Stimulated activated CD8-positive, alpha-beta memory T cell treated with anti-CD3 and anti-CD28 coated beads, Interleukin-15, amount 100 ng/mL, for 1 hour (primary cell): ENCODE measurements at places on chromosomes 6 and 20.

- no peak for DNase-seq
These were observed 103.9 kb downstream of the ASXL1 start for GRCh38 chr20:32461836-32462600.

GRCh38 chr20:63417097-63417737, 55.2 kb downstream of the KCNQ2 start:
- no peak for DNase-seq

DNA sequence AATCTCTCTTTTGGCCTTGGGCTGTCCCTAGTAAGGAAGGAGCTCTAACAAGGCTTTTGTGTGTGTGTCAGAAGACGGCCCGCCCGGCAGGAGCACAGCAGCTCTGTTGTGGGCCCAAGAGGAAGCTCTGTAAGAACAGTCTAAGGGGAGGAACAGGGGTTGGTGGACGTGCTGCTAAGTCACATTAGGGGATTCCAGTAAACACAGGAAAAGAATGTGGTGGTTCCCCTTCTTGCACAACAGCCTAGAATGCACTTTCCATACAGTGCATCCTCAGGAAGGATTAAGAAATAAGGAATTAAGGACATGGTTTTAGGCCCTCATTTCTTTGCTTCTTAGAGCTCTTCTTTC, 114.5 kb downstream of the RNF144B start:
- DNase-seq: no peak

- DNase-seq: no peak
These were observed 101.6 kb upstream of the SNX9 start for GRCh38 chr6:157721426-157721825.

DNA sequence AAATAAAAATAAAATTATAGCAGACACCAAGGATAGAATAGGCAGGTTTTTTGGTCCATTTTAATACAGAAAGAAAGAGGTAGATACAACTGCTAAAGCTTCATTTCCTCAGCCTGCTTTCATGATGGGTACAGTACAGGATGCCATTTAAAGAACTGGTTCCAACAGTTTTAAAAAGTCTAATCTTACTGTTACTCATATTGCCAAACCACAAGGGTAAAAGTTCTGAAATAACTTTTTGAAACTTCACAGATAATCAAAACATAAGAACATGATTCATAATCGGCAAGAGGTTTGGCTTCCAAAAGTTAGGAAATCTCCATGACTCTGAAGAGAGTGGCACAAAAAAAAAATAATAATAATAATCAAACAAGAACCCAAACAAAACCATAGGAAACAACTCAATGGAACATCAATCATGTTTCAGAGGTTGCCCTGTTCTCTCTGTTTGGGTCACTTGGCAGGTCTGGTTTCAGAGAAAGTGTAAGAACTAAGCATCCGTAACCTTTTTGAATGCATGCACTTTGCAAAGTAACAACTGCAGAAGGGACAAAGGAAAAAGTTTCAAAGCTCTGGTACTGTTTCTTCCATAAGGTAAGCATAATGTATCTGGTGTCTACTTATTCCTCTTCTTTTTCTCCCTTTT, 79.7 kb downstream of the SMLR1 start:
- DNase-seq: no peak

- no peak for DNase-seq
These were observed 227.4 kb downstream of the PHACTR1 start for GRCh38 chr6:12944001-12944400.

- DNase-seq: no peak
These were observed 414.3 kb downstream of the SAMD5 start for GRCh38 chr6:147922799-147923198.

- no peak for DNase-seq
These were observed 648.3 kb upstream of the ADGRB3 start for GRCh38 chr6:67986694-67987232.

DNA sequence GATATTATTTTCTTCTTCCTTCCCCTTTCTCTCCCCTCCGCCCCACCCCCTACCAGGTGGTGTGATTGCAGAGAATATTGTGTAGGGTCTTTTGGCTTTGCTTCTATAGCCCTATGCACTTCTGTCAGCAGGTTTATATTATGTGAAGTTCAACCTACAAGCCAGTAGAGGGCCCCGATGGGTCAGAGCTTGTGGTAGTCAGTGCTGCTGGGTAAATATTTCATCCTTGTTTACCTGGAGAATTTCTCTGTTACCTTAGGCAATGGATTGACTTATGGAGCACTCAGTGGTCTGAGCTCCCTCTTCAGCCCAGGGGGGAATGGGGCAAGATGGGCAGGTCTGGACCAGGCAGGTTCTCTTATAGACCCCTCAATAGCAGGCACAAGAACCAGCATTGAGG, 720.9 kb downstream of the GRIK2 start:
- no peak for DNase-seq

DNA sequence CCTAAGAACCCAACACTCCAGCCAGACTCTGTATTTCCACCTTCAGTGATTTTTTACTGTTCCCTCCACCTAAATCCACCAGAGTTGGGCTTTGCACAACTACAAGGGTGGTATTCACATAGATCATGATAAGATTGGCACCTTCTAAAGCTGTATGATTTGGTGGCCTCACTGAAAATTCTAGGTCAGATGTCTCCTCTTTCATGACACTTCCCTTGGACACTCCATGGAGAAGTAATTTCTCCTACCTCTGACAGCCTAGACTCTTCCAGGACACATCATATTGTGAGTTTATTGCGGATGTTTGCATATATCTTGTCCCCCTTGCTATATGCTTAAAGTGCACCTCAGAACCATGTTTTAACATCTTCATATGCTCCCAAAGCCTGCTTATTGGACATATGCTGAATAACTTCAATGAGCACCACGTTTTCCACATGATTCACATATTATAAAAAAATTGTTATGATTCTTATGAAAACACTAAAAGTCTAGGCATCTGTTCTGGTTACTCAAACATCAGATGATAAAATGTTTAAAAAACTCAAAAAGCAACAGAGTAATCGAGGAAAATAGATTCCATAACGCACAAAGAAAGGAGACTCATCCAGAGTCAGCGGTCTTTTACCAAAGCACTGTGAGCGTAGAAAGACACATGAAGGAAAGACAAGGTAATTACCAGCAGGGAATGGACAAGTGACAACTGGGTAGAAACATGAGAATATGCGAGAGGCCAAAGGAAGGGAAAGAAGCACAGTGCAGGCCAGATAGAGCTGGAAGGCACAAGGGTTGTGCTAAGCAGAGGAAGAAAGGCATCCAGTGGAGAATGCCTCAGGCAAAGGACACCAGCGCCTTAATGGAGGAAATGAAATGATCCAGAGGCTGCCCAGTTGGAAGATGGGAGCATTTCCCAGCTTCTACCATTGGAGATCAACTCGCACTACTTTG, 46.5 kb downstream of the KIF16B start:
- DNase-seq: no peak

DNA sequence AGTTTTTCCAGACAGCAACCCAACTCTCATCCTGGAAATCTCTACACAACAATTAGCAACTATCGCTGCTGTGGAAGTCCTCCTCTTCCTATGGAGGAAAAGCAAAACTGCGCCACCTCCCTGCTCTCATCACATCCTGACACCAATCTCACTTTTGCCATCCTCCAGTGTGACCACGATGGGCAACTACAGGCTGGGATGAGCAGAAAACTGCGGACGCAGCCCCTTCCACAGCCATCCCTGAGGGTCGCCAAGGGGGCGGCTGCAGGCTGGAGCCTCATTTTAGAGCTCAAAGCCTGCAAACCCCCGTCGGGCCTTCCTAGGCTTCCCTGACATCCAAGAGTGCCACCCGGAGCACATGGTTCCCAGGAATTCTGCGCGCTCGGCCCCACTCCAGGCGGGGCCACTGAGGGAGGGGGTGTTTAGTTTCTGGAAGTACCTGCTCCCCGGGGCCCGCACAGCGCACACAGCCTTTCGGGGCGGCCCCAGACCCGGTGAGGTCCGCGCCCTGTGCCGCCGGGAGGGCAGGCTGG, 1.2 kb downstream of the TCFL5 start:
- no peak for DNase-seq

GRCh38 chr20:16861708-16862107, 113.5 kb downstream of the OTOR start:
- no peak for DNase-seq

DNA sequence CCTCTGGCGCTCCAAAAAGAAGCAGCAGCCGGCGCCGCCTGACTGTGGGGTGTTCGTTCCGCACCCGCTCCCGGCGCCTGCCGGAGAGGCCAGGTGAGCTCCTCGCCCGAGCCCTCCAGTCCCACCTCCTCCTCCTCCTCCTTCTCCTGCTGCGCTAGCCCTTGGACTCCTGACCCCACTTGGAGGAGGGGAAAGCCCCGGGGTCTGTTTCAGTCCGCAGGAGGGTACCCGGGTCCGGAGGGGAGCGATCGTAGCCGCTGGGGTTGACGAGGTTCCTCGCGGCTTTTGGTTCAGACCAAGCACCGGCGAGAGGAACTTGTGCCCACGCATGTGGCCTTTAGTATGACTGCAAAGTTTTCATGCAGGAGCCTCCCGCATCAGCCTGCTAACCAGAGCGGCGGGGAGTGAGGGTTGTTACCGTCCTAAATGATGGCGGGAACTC, 493 bp downstream of the CRYBG1 start:
- DNase-seq: no peak

GRCh38 chr20:38081575-38081974, 48.0 kb downstream of the RPRD1B start:
- no peak for DNase-seq

- no peak for DNase-seq
These were observed 20.3 kb upstream of the TENT5A start for GRCh38 chr6:81772741-81773140.

- DNase-seq: no peak
These were observed 154.9 kb downstream of the OR2B2 start for GRCh38 chr6:27757307-27757706.

DNA sequence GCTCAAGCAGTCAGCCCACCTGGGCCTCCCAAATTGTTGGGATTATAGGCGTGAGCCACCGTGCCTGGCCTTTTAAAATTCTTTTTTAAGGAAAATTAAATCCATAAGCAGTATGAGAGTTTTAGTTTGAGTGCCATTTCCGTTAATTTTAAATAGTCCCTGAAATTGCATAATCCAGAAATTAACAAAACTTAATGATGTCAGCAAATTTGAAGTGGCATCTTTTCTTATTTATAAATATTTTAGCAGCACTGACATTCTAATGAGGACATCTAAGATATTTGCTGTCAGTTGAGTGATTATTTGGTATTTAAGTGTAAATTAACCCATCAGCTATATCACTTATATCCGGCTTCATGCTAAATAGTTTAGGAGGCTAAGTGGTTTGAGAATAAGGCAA, 42.9 kb upstream of the FAM184A start:
- no peak for DNase-seq

GRCh38 chr6:64912966-64913365, 794.1 kb downstream of the EYS start:
- no peak for DNase-seq

GRCh38 chr6:36977470-36977941, 8.5 kb downstream of the MTCH1 start:
- DNase-seq: no peak
